ENCODE measurements at places on chromosomes 11 and 22.

DNA sequence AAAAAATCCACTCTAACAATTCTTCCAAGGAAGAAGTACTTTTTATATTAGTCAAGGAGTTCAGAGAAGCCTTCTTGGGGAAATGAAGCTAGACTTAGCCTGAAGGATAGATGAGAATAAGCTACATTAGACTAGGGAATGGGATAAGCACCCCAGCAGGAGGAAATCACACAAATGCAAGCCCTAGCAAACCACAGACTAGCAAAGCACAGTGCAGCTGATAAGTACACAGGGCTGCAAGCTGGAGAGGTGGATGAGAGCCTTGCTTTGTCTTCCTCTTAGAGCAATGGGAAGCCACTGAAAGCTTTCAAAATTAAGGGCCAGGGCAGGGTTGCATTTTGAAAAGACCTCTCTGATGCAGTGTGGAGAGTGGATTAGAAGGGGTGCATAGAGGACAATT, 946.2 kb downstream of the LRRC4C start:
- DNase-seq, result no peak

DNA sequence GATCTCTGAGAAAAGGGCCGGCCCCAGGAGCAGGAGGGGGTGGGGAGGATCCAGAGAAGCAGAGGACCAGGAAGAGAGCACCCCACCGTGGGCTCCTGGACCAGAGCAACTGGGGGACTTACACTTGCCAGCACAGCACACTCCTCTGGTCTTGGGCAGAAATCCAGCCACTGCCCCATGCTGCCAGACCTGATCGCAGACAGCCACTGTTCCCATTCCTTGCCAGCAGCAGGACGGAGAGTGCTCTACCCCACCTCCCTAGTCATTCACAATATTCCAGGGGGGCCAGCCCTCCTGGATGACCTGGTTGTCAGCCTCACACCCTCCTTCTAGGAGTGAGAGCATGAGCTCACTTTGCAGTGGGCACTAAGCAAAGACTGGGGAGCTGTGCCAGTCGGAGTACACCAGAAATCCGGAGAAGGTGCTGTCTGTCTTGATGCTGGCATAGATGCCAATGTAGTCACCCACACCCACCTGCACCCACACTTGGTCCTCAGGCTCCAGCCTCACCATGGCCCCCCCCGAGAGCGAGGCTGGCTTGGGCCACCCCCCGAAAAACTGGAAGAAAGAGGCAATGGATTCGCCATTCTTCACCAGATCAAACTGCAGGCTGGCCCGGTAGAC, 1.6 kb downstream of the C1QTNF5 start:
- DNase-seq, result no peak

- DNase-seq, result no peak
These were observed 328.1 kb downstream of the CASP12 start for GRCh38 chr11:104570078-104570701.

- DNase-seq, result peak; percentile 73
These were observed 40.0 kb upstream of the CREB3L1 start for GRCh38 chr11:46237248-46238077.

DNA sequence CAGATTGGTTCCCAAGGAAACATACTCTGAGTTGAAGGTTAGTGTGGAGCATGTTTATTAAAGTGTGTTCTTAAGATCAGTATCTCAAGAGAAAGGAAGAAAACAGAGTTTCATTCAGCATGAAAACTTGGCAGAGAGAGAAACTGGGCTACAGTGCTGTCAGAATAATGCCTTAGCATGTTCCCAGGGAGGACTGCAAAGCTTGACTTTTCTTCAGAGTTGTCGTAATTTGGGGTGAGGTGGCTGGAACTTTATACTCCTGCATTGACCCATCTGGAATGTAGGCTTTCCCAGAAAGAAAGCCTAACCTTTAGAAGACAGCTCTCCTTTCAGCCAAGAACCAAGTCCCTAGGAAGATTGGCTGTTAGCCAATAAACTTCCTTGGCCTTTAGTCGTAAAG, 190.8 kb upstream of the CNTN5 start:
- no peak for DNase-seq

- DNase-seq, result peak; percentile 93
These were observed 812 bp downstream of the FADD start for GRCh38 chr11:70203751-70204465.

DNA sequence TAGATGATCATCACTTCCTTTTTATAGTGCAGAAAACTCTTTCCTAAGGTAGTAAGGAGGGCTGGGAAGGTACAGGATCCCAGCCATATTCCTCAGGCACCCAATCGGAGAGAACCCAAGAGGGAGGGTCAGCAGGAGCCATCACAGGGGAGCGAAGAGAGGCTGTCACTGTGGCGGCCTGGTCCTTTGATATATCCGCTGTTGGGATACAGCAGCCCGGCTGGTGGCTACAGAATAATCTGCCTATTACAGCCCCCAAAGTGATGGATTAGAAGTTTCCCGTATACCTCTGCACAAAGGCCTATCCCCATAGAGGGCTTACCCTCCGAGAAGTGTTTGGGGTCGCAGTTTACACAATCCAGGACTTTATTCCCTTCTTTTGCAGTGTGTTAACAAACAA, 48.5 kb downstream of the OR4D9 start:
- no peak for DNase-seq

DNA sequence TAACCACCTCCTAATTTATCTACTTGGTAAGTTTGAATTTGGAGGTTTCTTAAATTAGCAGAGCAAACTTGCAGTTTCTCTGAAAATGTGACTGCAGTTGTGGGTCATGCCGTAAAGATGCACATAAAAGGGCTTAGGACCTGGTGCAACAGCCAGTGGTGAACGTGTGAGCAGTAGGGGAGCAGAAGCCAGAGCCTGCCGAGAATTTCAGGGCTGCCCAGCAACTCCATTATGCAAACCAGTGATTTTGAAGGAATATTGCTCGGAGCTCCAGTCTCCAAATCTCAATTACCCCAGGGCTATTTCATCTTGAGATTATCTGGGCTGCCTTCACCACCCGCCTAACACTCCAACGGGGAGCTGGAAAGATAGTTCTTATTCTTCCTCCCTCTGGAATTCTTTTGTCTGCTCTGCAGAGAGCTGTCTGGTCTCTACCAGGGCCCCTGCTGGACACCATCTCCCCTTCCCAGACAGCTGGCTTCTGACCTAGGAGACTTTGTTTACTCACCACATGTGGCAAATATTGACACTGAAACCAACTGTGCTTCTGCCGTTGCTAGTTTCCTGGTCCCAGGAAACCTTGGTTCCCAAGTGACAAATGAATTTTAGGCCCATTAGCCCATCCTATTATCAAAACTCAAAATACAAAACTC, 93.9 kb downstream of the DSCAML1 start:
- no peak for DNase-seq

DNA sequence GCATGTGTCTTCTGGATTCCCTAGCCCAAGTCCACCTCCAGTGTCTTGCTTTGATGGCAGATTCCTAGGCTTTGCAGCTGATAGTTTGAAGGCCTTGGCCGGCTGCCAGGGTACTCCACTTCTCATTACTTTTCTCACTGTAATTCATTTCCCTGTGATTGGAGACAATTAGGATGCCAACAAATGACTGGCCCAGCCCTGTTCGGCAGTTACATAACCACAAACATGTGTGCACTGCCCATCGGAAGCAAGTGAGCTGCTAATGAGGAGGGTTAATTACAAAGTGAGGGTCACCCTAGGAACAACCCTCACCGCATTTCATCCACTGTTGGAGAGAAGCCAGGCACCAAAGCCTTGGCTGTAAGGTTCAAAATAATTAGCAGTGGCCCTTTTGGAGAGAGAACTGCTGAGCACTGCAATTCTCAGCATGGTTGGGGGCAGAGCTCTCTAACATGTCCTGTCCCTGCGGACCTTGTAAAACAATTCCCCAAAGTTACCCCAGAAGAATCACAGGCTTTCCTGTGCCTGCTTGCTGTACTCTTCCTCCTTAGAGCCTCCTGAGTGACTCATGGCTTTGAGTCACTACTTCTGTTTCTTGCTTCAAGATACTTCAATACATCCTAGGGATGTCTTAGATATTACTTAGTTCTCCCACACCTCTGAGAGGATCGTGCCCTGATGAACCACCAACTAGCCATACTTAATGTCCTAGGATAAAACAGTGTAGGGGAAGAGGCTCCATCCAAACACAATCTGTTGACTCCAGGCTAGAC, 109.7 kb upstream of the GALNT18 start:
- DNase-seq, result no peak

- DNase-seq, result no peak
These were observed 6.1 kb downstream of the MUC5B start for GRCh38 chr11:1228921-1229451.

DNA sequence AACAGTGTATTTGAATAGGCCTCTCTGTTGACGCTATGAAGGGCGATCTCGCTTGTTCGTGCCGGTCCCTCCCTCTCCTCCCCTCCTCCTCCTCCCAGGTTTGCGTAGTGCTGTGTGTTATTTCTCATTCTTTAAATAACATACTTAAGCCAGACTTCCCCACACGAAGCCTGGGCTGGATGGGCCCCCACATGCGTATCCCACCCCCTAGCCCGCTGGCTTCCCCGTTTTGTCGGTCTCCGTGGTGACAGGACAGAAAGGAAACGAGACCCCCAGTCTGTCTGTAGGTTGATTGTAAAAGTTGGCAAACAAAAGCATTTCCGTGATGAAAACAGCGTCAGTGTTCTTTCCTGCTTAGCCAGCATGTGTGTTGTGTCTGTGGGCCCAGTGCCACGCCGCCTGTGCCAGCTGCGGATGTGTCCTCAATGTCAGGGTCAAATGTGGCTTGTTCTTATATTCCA, 27.3 kb downstream of the FAM118A start:
- DNase-seq, result no peak

GRCh38 chr11:101127197-101127698, 2.4 kb downstream of the PGR start:
- no peak for DNase-seq

DNA sequence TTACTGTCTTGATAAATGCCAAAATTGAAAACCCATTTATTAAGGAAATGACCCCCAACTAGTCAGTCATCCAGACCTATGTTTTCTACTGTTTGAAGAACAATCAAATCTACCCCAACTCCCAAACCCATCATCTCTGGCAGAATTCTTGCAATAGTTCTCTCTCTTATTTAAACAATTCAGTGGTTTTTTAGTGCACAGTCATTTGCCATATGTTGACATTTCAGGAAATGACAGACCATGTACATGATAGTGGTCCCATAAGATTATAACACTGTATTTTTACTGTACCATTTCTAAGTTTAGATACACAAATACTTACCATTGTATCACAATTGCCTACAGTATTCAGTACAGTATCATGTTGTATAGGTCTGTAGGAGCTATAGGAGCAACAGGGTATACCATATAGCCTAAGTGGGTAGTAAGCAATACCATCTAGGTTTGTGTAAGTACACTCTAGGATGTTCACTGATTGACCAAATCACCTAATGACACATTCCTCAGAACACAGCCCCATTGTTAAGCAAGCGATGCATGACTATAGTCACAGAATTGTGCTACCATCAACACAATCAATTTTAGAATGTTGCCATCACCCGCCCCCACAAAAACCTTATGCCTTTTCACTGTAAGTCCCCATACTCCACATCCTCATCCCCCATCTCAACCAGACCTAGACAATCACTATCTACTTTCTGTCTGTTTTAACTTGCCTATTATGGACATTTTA, 41.8 kb downstream of the MMP20 start:
- no peak for DNase-seq

DNA sequence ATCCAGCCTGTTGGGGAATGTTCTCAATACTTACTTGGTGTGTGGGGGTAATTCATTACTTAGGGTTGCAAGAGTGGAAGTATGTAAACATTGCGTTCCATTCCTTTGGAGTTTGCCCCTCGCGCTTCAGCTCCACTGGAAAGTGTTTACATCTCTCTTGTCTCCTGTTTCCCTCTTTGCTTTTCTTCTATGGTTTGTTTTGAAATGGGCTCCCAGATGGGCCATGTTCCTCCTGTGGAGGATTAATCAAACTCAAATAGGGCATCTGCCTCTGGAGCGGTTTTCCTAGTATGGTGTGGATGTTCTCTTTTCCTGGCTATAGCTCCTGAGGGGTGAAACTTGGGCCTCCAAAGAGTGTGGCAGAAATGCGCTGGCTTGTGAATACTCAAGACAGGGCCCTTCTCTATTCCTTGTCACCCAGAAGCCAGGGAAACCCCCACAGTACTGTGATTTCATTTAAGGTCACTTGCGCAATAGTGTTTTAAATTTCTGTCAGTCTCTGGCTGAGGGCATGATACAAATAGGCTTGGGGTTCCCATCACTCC, 51.9 kb downstream of the CD44 start:
- DNase-seq, result no peak

DNA sequence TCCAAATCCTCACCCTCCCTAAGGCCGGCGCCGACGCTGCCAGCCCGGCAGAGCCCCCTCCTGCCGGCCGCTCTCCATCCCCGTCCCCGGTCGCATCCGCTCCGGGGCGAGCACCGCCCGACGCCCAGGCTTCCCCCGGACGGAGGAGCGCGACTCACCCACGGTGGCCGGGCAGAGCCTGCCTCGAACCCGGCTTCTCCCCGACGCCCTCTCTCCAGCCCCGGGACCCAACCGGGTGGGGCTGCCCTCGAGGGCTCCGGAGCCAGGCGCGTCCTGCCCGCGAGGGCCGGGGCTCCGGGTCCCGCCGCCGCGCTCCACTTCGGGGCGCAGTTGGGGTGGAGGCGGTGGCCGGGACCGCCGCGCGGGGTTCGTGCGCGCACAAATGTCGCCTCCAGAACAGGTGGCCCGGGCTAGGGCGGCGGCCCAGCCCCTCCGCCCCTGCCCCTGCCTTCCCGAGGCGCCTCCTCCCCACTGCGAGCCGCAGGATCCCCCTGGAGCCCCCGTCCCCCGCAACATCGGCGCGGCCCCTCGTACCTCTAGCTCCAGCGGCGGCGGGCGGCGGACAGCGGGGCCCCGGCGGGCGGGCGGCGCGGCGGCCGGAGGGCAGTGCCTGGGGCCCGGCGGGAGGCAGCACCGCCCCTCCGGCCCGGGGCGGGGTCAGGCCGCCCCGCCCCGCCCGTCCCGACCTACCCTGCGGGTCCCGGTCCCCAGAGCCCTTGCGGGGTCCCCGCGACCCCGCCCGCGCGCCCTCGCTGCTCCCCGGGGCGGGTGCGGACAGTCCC, at the start of gene A4GALT:
Gene A4GALT (minus strand): TSS at position 608 of the 782 bp plus-strand sequence. CDS start 26,919 bp downstream, outside the sequence.
- peak; percentile 6 for DNase-seq

DNA sequence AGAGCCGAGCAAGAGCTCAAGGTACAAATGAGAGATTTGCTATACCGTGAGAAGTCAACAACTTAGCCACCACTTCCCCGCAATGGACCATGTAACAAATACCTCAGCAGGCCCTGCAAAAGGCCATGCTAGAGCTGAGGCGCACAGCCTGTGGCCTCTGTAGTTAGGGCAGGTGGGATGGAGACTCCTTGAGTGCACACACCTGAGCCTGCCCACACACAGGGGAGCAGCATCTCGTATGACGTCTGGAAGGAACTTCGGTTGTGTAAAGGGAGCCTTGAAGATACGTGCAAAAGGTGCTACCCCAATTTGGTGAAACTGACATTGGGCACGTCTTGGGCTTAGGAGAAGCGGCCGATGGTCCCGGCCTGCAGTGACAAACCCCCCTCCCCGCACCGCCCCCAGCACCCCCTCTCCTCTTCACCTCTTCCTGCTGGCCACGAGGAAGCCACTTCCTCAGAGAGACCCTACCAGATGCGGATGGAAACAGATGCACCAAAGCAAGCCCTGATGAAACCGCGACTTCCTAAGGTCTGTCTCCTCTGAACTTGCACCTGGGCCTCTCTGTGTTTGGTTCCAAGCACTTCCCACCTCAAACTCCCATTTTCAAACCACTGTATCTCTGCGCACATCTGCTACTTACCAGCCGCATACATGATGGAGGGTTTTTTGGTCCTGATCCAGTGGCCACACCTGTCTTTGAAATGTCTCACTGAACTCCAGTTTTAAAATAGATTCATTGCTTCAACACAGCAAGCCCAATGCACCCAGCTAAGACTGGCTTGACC, 10.6 kb downstream of the CDPF1 start:
- no peak for DNase-seq

GRCh38 chr22:45859231-45860161, 117.5 kb downstream of the WNT7B start:
- no peak for DNase-seq

- DNase-seq, result peak; percentile 80
These were observed 98.4 kb downstream of the VPREB1 start for GRCh38 chr22:22342697-22343580.

Measured in activated CD4-positive, alpha-beta T cell treated with anti-CD3 and anti-CD28 coated beads for 48 hours (primary cell).